ENCODE measurements at places on chromosomes 2 and 18. TPM values are rescaled to one million over a fixed set of nuclear protein-coding genes. Genes with fewer than 3 reads are reported as not detected.

The DSG3 gene
- not detected for total RNA-seq

The LRRC30 gene
- total RNA-seq = not detected

The MYCN gene
- not detected for total RNA-seq

The STPG4 gene
- total RNA-seq = not detected

The GAL3ST2 gene
- 1.3 TPM for total RNA-seq

The ITGB6 gene
- not detected for total RNA-seq

The SFTPB gene
- not detected for total RNA-seq

The GKN2 gene
- total RNA-seq = not detected

The CAPN13 gene
- total RNA-seq = not detected

The FZD7 gene
- total RNA-seq = 1.1 TPM

The CCDC178 gene
- not detected for total RNA-seq

The ALPI gene
- not detected for total RNA-seq

The FIGN gene
- total RNA-seq = not detected

The CERS6 gene
- 22.4 TPM for total RNA-seq
